Large intestine (tissue), 12 donors: ENCODE measurements at places on chromosomes 16 and 17. TPM values are rescaled to one million over a fixed set of nuclear protein-coding genes. Genes with fewer than 3 reads are reported as not detected.
A peak's percentile ranks its signal among the peaks of the same experiment; 100 is the strongest.

MYL4 gene
- 5.0 TPM for polyA plus RNA-seq

RASL10B gene
- 2.9 TPM for polyA plus RNA-seq

- no peak for DNase-seq
Measured at GRCh38 chr17:21549107-21549687, 143.1 kb upstream of the KCNJ18 start.

DNA sequence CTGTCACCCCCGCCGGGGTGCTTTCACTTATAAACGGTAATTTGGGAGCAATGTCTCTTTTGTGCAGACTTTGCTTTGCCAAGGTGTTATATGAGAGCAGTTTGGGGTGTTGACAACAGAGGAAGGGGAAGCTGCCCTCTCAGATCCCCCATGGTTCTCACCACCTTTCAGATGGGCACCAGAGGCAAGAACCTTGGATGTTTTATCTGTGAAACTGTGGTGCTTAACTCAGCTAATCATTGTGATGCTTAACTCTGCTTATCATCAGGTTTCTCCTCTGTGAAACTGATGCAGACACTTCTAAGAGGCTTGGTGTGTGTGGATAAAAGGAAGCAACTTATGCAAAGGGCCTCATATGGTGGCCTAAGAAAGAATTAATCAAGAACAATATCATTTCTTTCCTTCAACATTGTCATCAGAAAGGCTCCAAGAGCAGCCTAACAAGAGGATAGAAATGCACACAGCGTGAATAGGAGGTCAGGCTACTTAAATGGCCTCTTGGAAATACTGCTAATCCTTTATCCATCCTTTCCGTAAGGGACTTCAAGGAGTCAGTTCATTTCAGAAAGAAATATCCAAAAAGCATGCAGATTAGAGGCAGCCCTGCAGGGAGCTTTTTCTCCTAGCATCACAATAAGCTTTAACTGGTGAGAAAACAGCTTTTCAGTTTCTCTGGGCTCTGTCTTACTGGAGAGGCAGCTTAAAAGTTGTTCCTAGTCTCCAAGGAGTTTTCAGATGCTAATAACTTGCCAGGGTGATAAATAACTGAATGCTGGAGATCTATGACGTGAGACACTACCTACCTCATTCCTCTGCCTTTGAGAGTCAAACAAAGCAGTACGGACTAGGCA, 55.1 kb upstream of the CLEC3A start:
- DNase-seq: no peak

- DNase-seq: no peak
Measured at GRCh38 chr17:3963237-3964201, 718 bp downstream of the ATP2A3 start.

DNA sequence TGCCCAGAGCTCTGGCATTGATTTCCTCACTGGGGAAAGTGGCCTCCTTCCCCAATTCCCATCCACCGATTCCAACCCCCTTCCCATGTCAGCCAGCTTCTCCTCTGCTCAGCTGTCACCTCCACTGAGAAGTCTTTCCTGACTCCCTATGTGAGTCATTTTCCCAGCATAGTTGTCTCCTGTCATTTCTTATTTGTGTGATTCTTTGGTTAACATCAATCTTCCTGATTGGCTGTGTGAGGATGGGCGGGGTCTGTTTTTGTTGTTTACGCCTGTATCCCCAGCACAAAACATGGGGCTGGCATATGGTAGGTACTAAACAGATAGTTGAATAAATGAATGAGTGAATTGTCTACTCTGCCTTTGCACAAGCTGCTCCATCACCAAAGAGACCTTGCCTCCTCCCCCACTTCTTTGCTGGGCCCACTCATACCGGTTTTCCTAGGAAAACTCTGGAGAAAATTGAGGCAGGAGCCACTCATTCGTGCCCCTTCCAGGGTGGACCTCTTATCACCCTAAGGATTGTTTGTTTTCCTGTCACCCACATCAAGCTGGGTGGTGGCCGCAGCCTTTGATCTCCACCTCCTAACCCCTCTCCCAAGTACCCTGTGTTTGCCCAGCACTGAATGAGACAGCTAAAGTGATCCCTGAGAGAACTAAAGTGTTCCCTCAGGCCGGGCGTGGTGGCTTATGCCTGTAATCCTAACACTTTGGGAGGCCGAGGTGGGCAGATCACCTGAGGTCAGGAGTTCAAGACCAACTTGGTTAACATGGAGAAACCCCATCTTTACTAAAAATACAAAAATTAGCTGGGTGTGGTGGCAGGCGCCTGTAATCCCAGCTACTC, 1.2 kb upstream of the GRB7 start:
- no peak for DNase-seq

GRCh38 chr16:66273644-66274334, 92.7 kb upstream of the CDH5 start:
- no peak for DNase-seq

DNA sequence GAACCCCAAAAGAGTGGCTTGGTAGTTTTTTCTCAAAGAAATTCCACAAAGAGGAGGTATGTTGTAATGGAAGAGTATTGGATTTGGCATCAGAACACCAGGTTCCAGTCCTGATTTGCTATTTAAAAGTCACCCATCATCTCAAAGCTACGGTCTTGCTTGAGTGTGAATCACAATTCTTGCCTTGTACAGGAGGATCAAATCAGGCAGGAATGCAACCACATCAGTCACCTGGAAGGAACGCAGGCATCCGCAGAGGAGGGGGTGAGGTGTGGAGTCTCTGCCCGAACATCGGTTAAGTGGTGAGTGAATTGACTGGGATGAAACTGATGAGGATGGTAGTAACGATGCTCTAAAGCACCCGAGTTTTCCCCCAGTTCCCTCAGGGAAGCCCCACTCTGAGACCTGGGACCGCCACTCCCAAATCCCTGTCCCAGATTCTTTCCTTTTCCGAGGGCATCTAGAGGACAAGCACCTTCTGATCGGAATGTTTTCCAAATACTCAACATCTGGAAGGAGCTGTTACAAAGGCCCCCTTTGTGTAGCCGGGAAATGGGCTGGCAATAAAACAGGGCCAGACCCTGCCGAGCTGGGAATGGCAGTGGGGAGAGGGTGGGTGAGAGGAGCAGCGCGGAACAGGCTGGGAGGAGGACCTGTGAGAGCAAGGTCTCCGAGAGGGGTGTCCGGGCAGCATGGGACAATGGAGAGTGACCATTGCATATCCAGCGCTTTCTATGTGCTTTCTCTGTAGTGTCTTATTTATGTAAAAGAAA, 469.6 kb downstream of the SLC39A11 start:
- no peak for DNase-seq

GRCh38 chr16:180681-181564, 664 bp downstream of the HBQ1 start:
- DNase-seq: peak; percentile 66
